ENCODE measurements at places on chromosomes 13 and 19.

- peak; percentile 61 for DNase-seq
Observed at GRCh38 chr13:41568972-41569351, 111.6 kb downstream of the RGCC start.

DNA sequence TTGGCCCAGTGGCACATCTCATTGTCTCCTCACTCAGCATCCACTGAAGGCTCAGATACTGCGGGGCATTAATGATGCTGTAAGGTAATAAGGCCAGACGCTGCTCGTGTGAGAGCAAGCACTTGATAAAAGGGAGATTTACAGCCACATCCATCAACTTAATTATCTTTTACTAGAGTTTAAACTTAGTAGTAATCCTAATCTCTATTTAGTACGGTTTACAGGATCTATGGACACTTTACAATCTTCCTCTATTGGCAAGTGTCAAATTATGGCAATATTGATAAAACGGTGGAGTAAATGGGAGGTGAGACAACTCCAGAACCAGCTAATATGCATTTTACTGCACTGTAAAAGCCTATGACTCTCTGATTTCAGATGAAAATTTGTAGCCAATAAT, 192.7 kb upstream of the GPR12 start:
- no peak for DNase-seq

GRCh38 chr13:59203855-59204254, 959.9 kb downstream of the DIAPH3 start:
- DNase-seq, result no peak

DNA sequence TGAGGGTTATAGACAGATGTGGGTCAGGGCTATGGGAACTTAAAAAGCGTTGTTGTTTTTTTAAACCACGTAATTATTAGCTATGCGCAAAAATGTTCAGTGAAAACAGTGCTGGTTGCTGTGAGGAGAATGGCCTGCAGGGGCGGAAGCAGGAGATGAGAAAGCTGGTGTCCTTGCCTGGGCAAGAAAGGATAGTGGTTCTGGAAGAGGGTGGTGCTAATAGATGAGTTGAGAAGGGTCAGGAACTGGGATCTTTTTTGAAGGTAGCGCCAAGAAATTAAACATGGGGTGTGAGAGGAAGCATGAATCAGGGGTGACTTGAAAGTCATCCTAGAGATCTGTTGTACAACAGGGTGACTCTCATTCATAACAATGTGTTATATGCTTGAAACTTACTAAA, 4.8 kb upstream of the SMG9 start:
- DNase-seq, result peak; percentile 90

- no peak for DNase-seq
Observed at GRCh38 chr19:15045506-15045905, 3.8 kb upstream of the CASP14 start.

DNA sequence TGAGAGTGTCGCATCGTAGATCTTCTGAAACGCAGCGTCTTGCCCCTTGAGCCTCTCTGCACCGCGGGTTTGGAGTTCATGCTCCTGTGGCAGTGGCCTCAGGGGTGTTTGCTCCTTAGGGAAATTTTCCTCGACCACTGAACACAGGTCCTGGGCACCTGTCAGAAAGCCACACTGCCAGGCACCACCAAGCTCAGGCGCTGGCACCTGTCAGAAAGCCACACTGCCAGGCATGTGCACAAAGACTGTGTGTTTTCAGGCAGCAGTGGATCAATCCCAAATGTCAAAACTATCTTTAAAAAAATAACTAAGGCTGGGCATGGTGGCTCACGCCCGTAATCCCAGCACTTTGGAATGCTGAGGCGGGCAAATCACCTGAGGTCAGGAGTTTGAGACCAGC, 87.1 kb downstream of the ATP11A start:
- DNase-seq, result no peak

GRCh38 chr13:52085421-52085820, 43.5 kb downstream of the NEK5 start:
- DNase-seq, result peak; percentile 51

- no peak for DNase-seq
Observed at GRCh38 chr13:99375738-99376080, 68.5 kb upstream of the GPR183 start.

GRCh38 chr13:76723551-76724232, 162.5 kb downstream of the KCTD12 start:
- peak; percentile 98 for DNase-seq

GRCh38 chr19:35462476-35462953, 14.5 kb downstream of the FFAR2 start:
- no peak for DNase-seq

- no peak for DNase-seq
Observed at GRCh38 chr13:112363867-112364528, 12.2 kb upstream of the SPACA7 start.

GRCh38 chr19:30227661-30228112, 144.5 kb upstream of the ZNF536 start:
- DNase-seq, result peak; percentile 53

DNA sequence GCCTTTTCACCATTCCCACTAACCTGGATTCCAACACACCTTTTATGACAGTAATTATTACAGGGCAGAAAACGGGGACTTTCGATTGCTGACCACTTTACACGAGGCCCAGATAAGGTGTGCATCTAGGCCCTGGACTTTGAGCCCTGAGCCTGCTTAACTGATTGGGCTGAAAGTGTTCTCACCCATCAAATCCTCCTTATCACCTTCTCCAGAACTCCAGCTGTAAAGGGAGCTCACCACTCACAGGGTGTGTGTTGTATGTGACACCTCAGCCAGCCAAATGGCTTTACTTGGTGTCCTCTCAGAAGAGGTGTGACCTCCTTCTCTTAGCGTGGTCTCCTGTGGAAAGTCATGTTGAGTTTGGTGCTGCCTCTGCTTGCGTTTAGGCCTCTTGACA, 36.5 kb downstream of the SIPA1L3 start:
- no peak for DNase-seq

GRCh38 chr13:88601949-88602348, 930.8 kb downstream of the SLITRK5 start:
- DNase-seq, result no peak

DNA sequence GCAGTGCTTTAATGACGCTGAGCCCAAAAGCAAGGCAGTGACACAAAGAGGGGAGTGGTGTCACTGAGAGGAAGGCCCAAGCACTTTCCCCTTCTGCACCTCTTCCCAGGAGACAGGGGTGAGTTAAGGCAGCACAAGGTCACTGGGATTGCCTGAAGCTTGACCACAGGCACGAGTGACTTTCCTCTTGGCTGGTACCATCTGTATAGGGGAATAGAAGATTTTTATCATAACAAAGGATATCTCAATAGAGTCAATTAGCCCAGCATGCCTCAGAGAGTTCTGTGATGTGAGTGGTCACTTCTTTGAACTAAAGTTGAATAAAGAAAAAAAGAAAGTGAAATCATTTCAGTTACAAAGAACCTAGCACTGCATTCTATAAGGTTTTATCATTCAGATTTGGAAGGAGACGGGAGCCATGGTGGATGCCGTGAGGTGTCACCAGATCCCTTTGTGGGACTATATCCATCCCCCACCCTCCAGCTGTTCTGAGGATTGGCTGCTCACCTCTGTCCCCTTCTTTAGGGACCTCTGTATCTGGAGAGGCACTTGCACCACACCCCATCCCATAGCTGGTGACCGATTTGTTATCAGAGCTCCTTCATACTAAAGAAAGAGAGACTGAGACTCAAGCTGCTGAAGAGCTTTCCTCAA, 291.2 kb downstream of the DCT start:
- no peak for DNase-seq

DNA sequence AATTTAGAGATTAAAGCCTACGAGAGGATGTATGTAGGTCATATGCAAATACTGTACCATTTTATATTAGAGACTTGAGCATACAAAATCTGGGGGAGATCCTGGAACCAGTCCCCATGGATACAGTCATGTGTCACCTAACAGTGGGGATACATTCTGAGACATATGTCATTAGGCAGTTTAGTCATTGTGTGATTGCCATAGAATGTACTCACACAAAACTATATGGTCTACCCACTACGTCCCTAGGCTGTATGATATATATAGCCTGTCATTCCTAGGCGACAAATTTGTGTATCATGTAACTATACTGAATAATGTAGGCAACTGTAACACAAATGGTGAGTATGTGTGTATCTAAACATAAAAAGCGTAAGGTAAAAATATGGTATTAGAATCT, 62.8 kb downstream of the WDFY2 start:
- no peak for DNase-seq

GRCh38 chr13:45373162-45373547, 32.2 kb upstream of the TPT1 start:
- no peak for DNase-seq

DNA sequence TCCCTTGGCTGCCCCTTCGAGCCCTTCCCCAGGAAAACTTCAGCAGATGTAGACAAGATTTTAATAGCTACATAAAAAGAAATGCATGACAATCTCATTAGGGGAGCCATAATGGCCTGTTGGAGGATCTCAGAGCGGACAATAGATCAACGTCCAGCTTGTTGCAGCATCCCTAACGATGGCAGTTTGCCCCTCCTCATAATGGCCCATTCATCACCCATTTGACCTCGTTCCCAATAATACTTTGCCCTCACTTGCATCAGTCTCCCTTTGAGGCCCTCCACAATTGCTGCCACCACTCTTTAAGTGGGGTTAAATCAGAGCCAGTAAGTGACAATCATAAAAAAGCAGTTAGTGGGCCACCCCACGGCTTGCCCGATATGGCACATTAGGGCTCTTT, 84.7 kb upstream of the PCDH8 start:
- no peak for DNase-seq

DNA sequence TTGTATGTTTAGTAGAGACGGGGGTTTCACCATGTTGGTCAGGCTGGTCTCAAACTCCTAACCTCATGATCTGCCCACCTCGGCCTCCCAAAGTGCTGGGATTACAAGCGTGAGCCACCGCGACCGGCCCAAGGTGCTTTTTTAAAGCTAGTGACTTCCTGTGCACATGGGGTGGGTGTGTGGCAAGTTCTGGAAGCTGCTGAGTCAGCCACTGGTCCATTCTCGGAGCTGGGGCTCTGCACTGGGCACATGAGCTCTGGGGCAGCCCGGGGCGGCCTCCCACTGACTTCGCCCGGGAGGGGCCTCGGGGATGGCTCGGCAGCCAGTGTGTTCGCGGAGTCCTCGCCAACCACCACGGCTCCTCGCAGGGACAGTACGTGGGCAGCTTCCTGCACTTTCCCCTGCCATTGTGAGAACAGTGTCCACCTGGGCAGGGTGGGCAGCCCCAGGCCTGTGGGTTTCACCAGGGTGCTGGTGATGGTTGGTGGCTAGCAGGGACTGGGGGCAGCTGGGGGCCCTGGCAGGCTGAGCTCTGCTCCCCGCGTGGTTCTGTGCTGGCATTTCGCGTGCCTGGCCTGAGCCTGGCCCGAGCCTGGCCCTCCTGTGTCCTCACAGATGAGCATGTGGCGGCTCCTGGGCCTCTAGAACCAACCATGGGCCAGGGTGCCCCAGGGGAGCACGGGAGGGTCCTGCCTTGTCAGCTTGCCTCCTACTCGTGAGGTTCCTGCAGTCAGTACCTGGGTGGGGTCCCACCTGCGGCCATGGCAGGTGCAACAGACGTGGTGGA, 12.2 kb downstream of the CBARP start:
- DNase-seq, result no peak

DNA sequence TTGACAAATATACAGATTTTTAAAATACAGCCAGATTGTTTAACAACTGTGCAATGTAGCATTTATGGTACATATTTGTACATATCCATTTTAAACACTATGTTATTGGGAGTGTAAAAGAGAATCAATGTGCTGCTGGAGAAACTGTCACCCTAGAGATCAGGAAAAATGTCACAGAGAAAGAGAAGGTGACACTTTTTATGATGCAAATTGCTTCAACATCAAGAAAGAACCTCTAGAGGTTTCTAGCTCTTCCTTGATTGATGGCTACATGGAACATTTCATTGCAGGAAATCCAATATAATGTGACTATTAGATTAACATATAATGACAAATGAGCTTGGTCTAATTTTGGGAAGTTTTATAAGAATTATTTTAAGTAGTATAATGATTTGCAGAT, 1491.2 kb upstream of the PCDH20 start:
- DNase-seq, result no peak

GRCh38 chr13:46951516-46951915, 54.7 kb upstream of the HTR2A start:
- no peak for DNase-seq

GRCh38 chr19:2756921-2757881, 17.4 kb upstream of the SLC39A3 start:
- no peak for DNase-seq

- peak; percentile 99 for DNase-seq
Observed at GRCh38 chr19:39372047-39372802, 18.7 kb downstream of the PAF1 start.

Measured in cardiac fibroblast (primary cell).